Aorta (tissue), 5 donors: ENCODE measurements at places on chromosomes 11 and 22. TPM values are rescaled to one million over a fixed set of nuclear protein-coding genes. Genes with fewer than 3 reads are reported as not detected.

DNA sequence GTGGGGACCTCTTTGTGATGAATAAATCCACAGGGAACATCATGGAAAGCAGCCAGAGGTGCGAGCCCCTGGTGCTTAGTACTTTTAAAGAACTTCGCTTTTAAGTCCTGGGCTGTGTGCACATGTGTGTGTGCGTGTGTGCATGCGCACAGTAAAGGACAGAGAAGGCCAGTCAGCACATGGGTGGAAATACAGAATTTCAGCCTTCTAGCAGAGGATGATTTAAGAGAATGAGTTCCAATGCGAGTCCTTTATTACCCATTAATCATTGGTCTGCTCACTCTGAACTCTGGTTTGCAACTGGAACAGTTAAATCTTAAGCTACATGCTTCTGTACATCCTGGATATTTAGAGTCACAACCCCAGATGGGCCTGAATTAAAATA lies 18.9 kb downstream of the TEAD1 start:
- peaks cover 3% of the 10 kb centered on the region for H3K4me1 ChIP-seq
- DNase-seq, result no peak
- H3K36me3 ChIP-seq, result no peaks in the 10 kb centered on the region
- H3K4me3 ChIP-seq, result no peak overlapping the region
- H3K27me3 ChIP-seq, result no peaks in the 10 kb centered on the region

DNA sequence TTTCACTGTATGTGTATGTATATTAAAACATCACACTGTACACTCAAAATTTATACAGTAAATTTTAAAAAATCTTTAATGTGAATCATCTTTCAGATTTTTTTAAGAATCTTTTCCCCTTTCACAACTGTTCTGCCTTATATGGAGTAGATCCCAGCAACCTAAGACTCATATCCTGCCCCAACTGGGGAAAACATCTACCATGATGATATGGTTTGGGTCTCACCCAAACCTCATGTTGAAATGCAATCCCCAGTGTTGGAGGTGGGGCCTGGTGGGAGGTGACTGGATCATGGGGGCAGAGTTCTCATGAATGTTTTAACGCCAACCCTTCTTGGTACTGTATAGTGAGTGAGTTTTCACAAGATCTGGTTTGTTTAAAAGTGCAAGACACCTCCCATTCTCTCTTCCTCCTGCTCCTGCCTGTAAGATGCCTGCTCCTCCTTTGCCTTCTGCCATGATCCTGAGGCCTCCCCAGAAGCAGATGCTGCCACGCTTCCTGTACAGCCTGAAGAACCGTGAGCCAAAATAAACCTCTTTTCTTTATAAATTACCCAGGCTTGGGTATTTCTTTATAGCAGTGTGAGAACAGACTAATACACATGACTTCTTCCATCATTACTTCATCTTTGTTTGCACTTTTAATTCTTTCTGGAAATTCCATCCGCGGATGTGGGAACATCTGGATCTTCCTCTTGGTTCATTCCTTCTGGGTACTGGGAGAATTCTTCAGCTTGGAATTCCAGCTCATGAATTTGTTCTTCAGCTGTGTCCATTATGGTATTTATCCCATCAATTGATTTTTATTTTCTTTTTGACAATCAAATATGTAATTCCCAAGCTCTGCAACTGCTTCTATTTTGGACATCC lies 36.9 kb downstream of the LINC01488 start:
- no peak overlapping the region for H3K27ac ChIP-seq
- H3K27me3 ChIP-seq, result no peaks in the 10 kb centered on the region
- no peak overlapping the region for H3K4me3 ChIP-seq
- H3K36me3 ChIP-seq, result no peaks in the 10 kb centered on the region
- H3K4me1 ChIP-seq, result no peaks in the 10 kb centered on the region
- peak; percentile 9 for DNase-seq

- no peaks in the 10 kb centered on the region for H3K27me3 ChIP-seq
- no peak overlapping the region for H3K4me3 ChIP-seq
Observed at GRCh38 chr11:96318850-96319249, 24.1 kb downstream of the MAML2 start.

DNA sequence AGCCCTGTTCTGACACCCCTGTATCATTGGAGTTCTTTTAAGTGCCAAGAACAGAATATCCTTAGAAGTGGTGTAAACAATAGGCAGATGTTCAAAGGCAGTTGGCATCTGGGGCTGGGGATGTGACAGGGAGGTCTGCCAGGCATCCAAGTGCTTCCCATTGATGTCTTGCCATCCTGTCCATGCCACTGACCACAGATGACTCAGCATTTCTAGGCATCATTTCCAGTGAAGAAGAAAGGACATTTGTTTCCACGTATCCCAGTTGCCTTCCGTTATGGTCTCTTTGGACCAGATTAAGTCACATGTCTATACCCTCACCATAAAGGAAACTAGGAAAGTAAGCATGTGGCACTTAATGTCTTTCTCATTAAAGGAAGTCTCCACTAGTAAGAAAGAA lies 76.7 kb upstream of the BARX2 start:
- H3K27me3 ChIP-seq, result peaks cover 2% of the 10 kb centered on the region
- H3K4me3 ChIP-seq, result no peak overlapping the region
- DNase-seq, result no peak

DNA sequence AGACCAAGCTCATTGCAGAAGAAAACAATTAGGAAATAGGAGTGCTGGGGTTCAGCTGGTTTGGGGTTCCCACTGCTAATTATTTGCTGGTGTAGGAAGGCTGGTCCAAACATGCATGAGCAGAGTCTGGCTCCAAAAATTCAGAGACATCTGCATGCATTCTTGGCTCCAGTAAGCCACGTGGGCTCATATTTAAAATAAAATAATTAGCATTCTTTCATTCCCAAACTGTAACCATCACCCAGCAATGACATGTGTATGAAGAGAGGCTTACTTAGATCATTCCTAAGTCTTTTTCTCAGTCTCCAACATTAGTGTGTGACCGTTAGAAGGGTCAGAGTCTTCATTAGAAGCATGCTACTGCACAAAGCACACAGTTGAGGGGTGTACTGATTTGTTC lies 58.4 kb downstream of the EFCAB6 start:
- no peak overlapping the region for H3K27ac ChIP-seq
- H3K4me3 ChIP-seq, result no peak overlapping the region
- no peaks in the 10 kb centered on the region for H3K4me1 ChIP-seq

Gene POLR2L
- total RNA-seq, result 69.2 TPM

GRCh38 chr11:68842427-68843051 lies 823 bp upstream of the CPT1A start:
- H3K4me3 ChIP-seq, result peak overlapping the region; percentile 8
- no peaks in the 10 kb centered on the region for H3K27me3 ChIP-seq
- no peaks in the 10 kb centered on the region for H3K4me1 ChIP-seq

Gene HTR3A
- total RNA-seq, result not detected

DNA sequence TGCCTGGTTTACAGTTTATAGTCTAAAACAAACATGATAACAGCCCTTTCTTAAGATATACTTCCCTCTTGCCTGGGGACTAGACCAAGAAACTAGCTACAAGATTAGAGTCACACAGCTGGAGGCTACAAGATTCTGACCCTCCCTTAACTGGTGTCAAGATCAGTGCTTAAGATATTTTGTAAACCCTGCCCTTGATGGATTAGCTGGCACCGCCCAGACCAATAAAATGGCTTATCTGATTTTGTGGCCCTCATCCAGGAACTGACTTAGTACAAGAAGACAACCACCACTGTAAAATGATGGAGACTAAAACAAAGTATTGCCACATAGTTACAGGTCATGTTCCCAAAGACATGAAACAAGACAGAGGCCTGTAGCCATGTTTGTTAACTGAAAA lies 53.4 kb downstream of the FAM181B start:
- H3K36me3 ChIP-seq, result no peaks in the 10 kb centered on the region
- H3K4me1 ChIP-seq, result no peaks in the 10 kb centered on the region
- H3K27me3 ChIP-seq, result peaks cover 2% of the 10 kb centered on the region

GRCh38 chr11:36441610-36442208 lies 68.4 kb downstream of the TRAF6 start:
- H3K4me1 ChIP-seq, result no peaks in the 10 kb centered on the region
- H3K36me3 ChIP-seq, result no peaks in the 10 kb centered on the region
- H3K4me3 ChIP-seq, result no peak overlapping the region
- H3K27me3 ChIP-seq, result no peaks in the 10 kb centered on the region

DNA sequence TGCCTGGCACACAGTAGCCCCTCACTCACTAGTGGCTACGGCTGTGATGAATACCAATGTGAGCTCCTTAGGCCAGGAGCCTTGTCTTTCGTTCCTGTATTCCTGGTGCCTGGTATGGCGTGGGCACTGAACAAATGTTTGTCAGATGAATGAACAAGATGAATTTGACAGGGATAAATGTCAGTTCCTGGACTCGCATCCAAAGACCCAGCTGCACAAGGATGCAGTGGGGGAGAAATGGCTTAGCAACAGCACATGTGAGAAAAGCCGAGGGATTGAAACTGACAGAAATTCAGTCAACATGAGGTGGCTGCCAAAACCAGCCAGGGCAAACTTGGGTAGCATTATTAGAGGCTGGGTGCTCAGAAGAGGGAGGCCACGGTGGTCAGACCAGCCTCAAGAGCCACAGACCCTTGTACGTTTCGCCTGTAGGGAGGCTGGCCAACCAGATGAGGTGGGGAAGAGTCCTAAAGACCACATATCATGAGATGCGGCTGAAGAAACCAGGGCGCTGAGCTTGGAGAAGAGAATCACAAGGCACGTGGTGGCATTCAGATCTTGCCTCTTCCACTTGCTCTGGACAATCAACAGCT lies 7.7 kb upstream of the SLC22A8 start:
- H3K36me3 ChIP-seq, result no peaks in the 10 kb centered on the region
- peak; percentile 67 for DNase-seq
- H3K27me3 ChIP-seq, result no peaks in the 10 kb centered on the region
- no peak overlapping the region for H3K27ac ChIP-seq
- H3K4me1 ChIP-seq, result no peaks in the 10 kb centered on the region

GRCh38 chr11:69067200-69067599 lies 18.5 kb downstream of the TPCN2 start:
- H3K36me3 ChIP-seq, result peaks cover 2% of the 10 kb centered on the region
- H3K4me3 ChIP-seq, result no peak overlapping the region

DNA sequence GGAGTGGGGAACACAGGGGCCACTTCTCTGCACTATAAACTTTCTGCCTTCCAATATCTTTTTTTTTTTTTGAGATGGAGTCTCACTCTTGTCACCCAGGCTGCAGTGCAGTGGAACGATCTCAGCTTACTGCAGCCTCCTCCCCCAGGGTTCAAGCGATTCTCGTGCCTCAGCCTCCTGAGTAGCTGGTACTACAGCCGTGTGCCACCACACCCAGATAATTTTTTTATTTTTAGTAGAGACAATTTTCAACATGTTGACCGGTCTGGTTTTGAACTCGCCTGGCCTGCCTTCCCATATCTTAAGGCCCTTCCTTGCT lies 1.7 kb downstream of the SLC3A2 start:
- H3K27ac ChIP-seq, result no peak overlapping the region
- H3K27me3 ChIP-seq, result no peaks in the 10 kb centered on the region
- no peak for DNase-seq

Gene MAML2
- total RNA-seq, result 18.1 TPM

- DNase-seq, result no peak
- H3K4me3 ChIP-seq, result no peak overlapping the region
Observed at GRCh38 chr11:17687946-17688670, 31.3 kb upstream of the MYOD1 start.

- H3K4me1 ChIP-seq, result no peaks in the 10 kb centered on the region
- no peak for DNase-seq
- H3K36me3 ChIP-seq, result no peaks in the 10 kb centered on the region
Observed at GRCh38 chr11:67366961-67367760, 6.2 kb downstream of the CLCF1 start.

DNA sequence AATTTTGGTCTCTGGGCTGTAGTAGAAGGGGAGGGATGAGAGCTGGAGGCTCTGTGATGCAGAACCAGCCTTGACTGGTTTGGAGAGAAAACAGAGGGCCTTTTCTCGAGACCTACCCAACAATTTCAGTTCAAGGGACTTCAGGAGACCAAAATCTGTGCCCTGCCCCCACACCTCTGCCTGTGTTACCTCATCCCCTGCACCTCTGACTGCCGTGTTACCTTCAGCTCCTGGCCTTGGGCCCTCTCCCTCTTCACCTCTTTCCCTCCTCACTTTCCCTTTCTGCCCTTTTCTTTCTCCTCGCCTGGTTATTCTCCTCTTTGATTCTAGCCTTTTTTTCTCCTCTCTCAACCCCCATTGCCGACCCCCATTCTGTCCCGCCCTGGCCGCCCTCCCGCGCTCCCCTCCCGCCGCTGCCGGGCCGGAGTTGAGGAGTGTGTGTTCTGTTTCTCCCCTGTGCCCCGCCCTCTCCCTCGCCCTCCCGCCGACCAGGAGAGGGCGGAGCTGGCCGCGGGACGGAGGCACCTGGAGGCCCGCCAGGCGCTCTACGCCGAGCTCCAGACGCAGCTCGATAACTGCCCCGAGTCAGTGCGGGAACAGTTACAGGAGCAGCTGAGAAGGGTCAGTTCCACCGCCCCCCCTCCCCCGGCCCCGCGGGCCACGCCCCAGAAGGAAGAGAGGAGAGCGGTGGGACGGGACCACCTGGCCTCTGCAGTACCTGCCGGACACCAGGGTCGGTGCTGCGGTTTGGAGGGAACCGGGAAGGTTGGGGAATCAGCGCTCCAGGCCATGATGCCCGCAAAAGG lies 27.2 kb downstream of the PHLDB1 start:
- H3K4me3 ChIP-seq, result no peak overlapping the region
- H3K27ac ChIP-seq, result peak overlapping the region; percentile 55
- H3K4me1 ChIP-seq, result no peaks in the 10 kb centered on the region
- DNase-seq, result peak; percentile 93
- H3K36me3 ChIP-seq, result peaks cover 2% of the 10 kb centered on the region

Gene APLNR
- 27.7 TPM for total RNA-seq

Gene MRGPRX3
- not detected for total RNA-seq

- H3K4me3 ChIP-seq, result no peak overlapping the region
- H3K36me3 ChIP-seq, result no peaks in the 10 kb centered on the region
- no peaks in the 10 kb centered on the region for H3K27me3 ChIP-seq
- DNase-seq, result no peak
Observed at GRCh38 chr22:27307545-27308247, 493.9 kb downstream of the MN1 start.

Gene SLC17A6
- total RNA-seq, result not detected

DNA sequence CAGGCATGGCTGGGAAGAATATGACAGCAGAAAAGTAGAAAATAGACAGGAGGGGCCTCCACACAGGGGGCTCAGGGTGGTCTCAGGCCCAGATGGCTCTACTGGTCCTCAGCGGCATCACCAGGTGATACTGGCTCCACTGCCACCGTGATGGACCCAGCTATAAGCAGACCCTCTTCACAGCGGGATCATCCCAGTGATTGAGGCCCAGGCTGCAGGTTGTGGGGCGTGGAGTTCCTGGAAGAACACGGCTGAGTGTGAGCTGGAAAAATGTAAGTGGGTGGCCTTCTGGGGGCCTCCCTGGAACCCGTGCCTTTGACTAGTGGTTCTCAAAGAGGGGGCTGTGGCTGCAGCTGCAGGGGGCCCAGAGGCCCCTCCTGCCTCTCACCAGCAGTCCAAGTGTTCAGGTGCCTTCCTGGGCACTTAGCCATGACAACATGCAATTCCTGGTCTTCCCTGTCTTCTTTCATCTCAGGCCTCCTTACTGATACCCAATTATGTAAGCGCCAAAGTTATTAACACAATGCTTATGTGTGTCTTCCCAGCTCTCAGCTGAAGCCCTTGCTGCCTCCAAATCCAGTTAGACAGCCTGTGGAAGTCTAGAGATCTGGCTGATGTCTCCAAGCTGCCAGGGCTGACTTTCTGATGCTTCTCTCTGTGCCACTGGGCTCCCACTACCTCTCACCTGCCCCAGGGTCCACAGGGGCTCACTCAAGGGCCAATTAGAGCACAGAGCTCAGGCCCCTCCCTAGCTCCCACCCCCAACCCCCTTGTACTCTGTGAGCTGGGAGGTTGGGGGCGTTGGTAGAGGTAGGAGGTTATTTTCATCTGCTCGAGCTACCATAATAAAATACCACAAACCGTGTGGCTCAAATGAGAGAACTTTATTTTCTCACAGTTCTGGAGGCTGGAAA lies 110.1 kb upstream of the LMO1 start:
- no peaks in the 10 kb centered on the region for H3K36me3 ChIP-seq
- no peaks in the 10 kb centered on the region for H3K4me1 ChIP-seq
- DNase-seq, result no peak
- no peak overlapping the region for H3K27ac ChIP-seq
- no peak overlapping the region for H3K4me3 ChIP-seq

Gene CECR2
- total RNA-seq, result 0.62 TPM
